ENCODE measurements at places on chromosomes 5 and 9.

DNA sequence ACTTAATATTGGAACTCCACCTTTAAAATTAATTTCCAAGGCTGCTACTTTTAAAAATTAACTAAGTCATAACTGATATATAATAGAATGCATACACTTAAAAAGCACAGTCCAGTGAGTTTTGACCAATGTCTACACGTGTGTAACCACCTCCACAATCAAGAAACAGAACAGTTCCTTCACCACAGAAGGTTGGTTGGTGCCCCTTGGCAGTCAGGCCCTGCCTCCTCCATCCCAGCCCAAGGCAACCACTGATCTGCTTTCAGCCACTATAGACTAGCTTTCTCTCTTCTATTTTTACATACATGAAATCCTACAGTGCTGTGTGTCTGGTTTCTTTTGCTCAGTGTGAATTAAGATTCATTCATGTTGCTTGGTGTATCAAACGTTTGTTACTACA lies 215.2 kb downstream of the CRB2 start:
- DNase-seq: no peak

DNA sequence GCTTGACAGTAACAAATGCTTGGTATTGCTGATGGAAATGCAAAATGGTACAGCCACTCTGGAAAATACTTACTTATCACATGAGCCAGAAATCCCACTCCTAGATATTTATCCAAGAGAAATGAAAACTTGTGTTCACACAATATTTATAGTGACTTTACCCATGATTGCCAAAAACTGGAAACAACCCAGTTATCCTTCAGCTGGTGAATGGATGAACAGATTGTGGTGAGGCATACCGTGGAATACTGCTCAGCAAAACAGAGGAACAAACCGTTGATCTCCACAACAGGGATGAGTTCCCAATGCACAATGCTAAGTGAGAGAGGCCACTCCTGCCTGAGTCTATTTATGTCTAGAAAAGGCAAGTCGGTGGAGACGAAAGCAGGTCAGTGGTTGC lies 40.5 kb upstream of the LRRC14B start:
- DNase-seq: no peak

DNA sequence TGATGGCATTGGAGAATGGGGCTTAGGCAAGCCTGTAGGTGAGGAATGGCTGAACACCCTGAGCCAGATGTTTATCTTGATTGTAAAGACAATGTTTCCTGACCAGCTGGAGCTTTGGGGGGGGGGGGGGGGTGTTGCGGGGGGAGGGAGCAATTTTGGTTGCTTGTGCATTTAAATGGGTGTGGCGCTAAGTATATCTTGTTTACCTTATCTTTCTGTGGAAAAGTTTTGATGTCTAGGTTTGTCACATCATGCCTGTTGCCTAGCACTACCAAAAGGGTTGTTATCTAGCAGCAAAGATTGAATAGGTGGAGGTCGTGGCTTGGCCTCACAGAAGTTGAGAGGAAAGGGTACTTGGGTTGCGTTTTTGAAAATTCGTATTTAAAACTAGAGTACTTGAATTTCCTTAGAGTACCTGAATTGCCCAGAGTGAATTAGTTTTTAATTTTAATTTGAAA lies 1.3 kb downstream of the SMAD5 start:
- DNase-seq: no peak

DNA sequence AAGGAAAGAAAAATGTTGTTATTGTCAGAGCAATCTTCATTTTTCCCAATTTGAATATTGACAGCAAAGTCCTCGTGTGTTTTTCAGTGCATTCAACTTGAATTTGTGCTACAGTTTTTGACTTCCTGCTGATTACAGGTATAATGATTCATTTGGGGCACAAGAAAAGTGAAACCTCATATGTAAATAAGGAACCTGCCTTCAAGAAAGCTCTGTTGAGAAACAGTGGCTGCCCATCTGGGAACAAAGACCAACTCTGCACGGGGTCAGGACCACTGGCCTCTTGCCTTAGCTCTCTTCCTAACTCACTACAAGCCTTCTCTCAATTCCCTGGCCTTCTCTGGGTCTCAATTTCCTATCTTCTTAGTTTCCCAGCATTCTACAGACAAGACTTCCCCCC lies 21.0 kb downstream of the TIMD4 start:
- no peak for DNase-seq

DNA sequence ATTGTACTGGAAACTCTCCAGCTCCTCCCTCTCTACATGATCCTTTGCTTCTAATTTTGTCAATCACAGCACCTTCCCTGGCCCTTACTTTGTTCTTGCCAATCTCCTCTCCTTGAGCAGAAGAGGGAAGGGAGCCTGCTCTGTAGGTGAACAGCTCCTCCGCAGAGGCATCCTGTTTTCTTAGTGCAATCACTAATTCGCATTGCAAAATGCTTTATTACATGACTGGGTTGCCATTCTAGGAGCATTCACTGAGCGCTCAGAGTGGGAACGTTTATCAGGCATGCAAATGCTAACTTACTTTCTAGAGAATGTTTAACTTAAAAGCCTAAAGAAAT lies 416 bp upstream of the SNX18 start:
- no peak for DNase-seq

DNA sequence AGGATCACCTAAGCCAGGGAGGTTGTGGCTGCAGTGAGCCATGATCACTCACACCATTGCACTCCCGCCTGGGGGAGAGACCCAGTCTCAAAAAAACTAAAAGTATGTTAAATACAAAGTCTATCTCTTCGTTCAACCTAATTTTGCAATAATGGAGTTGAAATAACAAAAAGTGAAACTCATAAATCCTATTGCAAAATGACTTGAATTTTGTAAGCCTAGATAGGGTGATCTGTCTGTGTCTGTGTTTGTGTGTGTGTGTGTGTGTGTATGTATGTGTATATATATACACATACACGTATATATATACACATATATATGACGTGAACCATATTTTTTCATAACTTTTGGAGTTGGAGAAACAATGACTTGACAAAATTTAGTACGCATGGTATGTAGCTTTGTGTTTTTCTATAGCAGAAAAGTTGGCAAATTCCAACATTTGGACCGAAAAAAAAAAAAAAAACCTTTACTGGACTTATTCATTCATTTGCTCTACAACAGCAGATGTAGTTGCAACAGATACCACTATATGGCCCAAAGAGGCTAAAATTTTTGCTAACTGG lies 76.9 kb upstream of the CDH6 start:
- DNase-seq: no peak

GRCh38 chr9:110103257-110103656 lies 104.7 kb downstream of the C9orf152 start:
- no peak for DNase-seq

DNA sequence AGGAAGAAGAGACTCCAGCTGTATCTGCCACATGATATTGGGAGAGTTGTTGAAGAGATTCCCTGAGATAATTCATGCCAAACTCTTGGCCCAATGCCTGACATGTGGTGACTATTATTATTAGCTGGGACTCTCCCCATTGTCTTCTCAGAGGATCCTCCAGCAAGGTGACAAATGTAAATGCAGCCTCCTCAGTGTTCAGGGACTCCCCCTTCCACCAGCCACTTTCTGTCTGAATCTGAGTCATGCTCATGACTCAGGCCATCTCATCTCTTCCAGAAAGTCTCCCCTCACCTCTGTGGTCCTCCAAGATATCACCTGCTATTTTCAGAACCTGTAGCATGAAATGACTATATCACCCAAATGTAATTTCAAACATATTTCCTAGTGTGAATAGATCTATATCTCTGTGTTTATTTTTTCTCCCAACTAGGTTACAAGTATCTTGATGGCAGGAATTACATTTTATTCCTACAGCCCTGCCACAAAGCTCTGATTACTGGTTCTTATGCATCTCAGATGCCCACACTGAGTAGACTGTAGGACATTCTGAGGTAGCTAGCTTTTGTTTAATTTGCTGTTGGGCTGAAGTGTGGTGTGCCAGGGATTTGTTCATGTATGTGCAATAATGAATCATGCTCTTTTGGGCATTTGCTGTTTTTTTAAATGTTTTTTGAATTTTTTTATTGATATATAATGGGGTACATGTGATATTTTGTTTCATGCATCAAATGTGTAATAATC lies 126.6 kb upstream of the IL12B start:
- DNase-seq: no peak

DNA sequence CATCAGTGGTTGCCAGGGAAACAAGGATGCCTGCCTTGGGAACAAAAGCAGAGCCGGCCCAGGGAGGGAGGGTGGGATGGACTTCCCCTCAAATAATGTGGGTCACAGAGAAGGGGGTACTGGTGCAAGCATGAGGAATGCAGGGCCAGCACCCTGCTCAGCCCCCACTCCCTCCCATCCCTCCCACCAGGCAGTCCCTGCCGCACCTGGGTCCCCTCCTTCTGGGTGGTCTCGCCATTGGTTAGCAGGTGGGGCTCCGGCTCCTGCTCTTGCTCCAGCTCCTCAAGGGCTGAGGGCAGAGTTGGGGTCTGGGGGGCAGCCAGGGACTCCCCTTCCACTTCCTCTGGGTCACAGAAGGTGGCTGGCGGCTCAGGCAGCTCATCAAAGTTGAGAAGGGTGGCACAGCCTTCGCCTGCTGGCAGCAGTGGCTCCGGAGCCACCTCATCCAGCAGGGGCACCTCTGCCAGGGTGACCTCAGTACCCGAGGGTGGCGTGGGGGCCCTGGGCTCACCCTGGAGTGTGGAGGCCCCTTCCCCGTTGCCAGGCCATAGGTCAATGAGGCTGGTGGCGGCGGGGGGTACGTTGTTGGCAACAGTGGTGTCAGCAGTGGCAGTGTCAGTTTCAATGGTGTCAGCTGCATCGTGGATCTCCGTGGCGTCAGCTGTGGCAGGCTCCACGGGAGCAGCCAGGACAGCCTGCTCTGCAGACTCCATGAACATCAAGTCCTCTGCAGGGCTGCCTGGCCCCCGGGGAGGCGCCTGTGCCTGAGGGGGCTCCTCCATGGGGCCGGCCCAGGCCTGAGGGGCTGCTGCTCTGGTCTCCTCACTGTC lies 11.5 kb downstream of the PRR7 start:
- DNase-seq: no peak

GRCh38 chr5:41754857-41755256 lies 115.4 kb downstream of the OXCT1 start:
- no peak for DNase-seq

- no peak for DNase-seq
Observed at GRCh38 chr9:8872802-8873201, 1073.2 kb upstream of the DMAC1 start.

GRCh38 chr5:126422994-126423788 lies at the start of gene GRAMD2B:
Gene GRAMD2B, plus strand, starts transcription at chr5:126423409. Its CDS starts 198 bp downstream, at chr5:126423607.
- peak; percentile 86 for DNase-seq
